ENCODE measurements at places on chromosomes 16 and 17. TPM values are rescaled to one million over a fixed set of nuclear protein-coding genes. Genes with fewer than 3 reads are reported as not detected.

DNA sequence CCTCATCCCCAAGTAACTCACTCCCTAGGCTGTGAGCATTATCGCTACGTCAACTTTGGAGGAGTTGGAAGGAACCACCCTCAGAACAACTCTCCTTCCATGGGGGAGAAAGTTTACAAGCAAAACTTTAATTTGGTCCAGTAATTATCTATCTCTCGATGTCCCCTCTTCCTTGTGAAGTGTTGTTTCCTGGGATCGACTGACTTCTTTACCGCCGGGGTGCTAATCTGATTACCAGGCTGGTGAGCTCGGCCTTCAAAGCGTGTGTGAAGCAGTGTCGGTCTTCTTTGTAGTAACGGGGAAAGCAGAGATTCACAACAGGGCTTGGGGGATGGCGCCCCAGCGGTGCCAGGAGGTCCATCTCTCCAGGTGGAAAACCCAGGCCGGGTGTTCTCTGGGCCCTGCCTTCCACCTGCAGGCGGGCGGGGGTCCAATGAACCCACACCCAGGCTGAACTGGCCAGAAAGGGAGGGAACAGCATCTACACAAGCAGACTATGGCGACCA, 14.5 kb upstream of the FOXF1 start:
- DNase-seq, result no peak

Gene ZC3H7A
- 67.9 TPM for total RNA-seq

Gene UBALD1
- total RNA-seq, result 32.7 TPM

Gene ARHGAP44
- total RNA-seq, result 0.61 TPM

Gene KRTAP17-1
- total RNA-seq, result not detected

Gene OR4D1
- total RNA-seq, result not detected

Gene FOXJ1
- total RNA-seq, result not detected

Gene ACLY
- 228 TPM for total RNA-seq

Gene CSH1
- total RNA-seq, result not detected

Gene MT3
- total RNA-seq, result not detected
